Right lung (tissue), 10 donors: ENCODE measurements at places on chromosomes 1 and 21. TPM values are rescaled to one million over a fixed set of nuclear protein-coding genes. Genes with fewer than 3 reads are reported as not detected.

Gene PRELP
- 2.0 TPM for polyA plus RNA-seq

Gene CFH
- 36.9 TPM for polyA plus RNA-seq

Gene ZYG11A
- 0.14 TPM for polyA plus RNA-seq

GRCh38 chr1:183881387-183882131 is 76.6 kb downstream of the RGL1 start:
- DNase-seq = peak; percentile 87

DNA sequence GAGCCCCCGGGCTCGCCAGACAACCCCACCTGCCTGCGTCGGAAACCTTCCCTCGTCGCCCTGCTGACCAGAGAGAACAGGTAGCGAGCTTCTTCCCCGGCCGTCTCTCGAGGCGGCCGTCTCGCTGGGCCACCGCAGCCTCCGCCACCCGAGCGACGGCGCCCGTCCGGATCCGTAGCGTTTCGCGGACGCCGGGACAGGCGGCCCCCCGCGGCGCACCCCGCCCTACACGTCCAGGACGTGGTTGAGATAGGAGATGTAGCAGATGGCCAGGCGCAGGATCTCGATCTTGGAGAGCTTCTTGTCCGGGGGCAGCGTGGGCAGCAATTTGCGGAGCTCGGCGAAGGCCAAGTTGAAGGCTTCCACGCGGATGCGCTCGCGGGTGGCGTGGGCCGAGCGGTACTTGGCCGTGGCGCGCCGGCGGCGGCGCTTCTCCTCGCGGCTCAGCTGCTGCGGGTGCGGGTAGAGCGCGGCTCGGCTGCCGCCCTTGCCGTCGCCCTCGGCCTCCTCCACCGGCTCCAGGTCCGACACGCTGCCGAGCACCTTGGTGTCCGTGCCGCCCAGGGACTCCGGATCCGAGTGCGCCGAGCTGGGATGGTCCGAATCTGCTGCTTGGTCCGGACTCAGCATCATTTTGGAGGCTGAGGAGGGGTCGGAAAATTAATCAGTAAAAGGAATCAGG is 3.0 kb downstream of the NHLH2 start:
- DNase-seq = no peak

GRCh38 chr1:159172614-159173291 is 1.3 kb downstream of the CADM3 start:
- DNase-seq = no peak

DNA sequence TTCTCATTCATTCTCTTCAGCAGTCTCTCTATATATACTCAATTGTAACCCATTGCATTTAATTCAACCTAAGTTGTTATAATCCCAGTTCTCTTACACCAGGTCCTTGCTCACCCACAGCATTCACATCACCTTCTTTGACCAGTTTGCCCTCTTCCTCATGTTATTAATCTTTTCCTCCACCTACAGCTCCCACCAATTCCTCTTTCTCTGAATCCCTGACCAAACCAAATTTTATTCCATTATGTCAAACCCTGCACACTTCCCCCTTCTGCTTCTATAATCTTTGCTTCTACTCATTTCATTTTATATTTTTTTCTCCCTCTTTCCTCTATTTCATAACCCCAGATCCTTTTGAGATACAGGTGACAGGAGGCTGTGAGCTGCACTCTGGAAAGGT is 1.4 kb downstream of the CD1A start:
- DNase-seq = no peak

GRCh38 chr1:3597599-3597964 is 13.7 kb downstream of the MEGF6 start:
- no peak for DNase-seq

GRCh38 chr21:25457411-25457810 is 149.9 kb downstream of the MRPL39 start:
- no peak for DNase-seq
